ENCODE measurements at places on chromosomes 4 and X.

DNA sequence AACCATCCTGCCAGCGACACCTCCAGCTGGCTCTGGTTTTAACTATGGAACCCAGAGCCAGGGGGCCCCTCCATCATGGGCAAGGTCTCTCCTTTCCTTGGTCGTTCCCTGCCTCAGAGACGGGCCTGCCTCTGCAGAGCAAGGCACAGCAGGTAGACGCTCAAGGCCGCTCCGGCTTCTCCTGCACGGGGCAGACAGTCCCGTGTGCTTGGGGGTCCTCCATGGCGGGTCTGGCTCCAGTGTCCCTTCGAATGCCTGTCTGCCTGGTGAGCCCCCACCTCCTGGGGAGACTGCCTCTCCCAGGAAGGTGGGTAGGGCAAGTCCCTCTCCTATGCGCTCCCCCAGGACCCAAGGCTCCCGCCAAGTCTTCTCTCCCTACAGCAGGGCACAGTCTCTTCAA is 71.5 kb downstream of the ACOX3 start:
- no peak for DNase-seq

GRCh38 chr4:14396183-14396582 is 606.1 kb upstream of the CPEB2 start:
- no peak for DNase-seq

DNA sequence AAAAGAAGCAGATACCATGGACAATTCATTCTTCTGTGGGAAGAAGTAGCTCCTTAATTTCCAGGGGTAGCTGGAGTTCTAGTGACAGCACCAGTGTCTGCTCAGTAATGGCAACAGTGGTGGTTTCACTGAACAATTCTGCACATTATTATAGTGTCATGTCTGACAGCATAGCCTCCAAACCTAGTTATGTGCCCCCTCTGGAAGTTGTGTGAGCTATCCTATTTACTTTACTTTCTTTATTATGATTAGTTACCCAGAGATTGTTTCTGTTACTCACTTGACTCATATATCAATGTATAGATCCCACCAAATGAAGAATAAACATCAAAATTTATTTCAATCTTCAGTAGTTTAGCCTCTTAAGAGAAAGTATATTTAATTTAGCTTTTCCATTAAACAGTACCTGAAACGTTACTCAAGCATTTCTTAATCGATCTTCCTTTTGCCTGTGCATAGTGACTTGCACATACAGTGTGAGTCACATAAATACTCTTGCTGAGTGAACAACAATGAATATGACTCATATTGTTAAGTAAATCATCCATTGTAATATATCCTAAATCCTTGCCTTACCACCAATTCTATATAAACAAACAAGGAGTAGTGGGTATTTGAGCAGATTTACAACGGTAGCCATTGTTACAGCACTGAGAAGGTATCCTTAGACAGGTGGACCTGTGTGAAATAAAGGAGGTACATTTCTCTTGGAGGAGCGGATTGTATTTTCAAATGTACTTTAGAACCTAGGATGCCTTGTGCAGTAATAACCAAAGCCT is 534.7 kb downstream of the ANKRD50 start:
- DNase-seq = no peak

GRCh38 chr4:151727365-151727764 is 33.4 kb downstream of the GATB start:
- no peak for DNase-seq

DNA sequence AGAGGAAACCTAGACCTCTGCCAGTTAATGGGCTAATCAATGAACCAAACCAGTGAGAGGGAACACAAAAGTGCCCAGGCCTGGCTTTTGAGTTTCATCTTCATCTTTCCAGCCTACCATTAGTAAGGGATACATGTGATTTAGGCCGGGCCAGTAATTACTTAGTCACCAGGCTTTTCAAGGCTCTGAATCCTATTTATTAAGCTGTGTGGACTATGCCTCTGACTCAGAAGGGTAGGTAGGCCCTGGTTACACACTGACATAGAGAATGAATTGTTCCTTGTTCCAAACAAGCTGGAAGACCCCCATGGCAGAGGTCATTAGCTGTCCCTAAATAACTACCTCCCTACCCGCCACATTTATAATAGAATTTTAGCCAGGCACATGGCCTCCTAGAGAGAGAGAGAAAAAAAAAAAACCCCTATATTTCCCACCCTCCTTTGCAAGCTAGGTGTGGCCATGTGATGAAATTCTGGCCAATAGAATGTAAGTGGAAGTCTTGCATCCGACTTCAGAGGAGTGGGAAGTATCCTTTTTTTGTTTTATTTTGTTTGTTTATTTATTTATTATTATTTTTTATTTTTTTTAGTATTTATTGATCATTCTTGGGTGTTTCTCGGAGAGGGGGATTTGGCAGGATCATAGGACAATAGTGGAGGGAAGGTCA is 112.3 kb upstream of the BCOR start:
- no peak for DNase-seq

- no peak for DNase-seq
Measured at GRCh38 chr4:126582737-126583136, 1050.0 kb upstream of the INTU start.

GRCh38 chr4:4856071-4857000 is 3.1 kb upstream of the MSX1 start:
- no peak for DNase-seq

GRCh38 chr4:73257234-73257633 is 1.4 kb downstream of the ANKRD17 start:
- peak; percentile 43 for DNase-seq

DNA sequence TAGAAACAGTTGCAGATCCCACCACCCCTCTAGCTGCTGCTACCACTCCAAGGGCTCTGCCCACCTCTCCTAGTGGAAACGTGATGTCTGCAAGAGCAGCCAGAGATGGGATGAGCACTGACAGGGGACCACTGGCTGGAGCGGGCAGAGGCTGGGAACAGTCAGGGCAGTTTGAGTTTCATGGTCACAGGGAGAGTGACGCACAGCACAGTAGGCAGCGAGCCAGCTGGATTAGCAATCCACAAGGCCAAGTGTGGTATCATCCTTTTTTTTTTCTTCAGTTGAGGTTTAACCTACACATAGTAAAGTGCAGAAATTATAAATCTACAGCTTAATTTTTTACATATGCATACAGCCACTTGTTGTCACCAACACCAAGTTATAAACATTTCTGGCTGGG is 6.4 kb upstream of the SCML2 start:
- DNase-seq = no peak

GRCh38 chr4:184283659-184284335 is 66.1 kb upstream of the ENPP6 start:
- DNase-seq = no peak

- no peak for DNase-seq
Measured at GRCh38 chr4:78520808-78521226, 30.8 kb upstream of the ANXA3 start.

GRCh38 chr4:76188557-76188956 is 25.1 kb downstream of the SCARB2 start:
- no peak for DNase-seq

DNA sequence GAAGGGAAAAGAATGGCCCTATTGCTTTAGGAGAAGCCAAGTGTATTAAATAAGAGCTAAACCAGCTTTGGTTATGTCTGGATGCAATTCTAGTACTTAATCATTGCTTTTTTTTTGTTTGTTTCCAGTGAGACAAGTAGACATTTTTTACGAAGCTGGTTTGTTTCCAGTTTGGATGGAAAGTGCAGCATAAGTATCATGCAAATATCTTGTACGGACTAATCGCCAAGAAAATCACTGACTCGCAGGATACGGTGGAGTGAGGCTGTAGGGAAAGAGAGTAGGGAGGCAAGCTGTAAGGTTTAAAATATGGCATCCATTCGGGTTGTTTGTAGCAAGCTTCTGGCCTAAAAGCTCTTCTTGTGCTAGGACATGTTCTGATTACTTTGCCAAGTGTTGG is 64.8 kb downstream of the HPGD start:
- DNase-seq = no peak

DNA sequence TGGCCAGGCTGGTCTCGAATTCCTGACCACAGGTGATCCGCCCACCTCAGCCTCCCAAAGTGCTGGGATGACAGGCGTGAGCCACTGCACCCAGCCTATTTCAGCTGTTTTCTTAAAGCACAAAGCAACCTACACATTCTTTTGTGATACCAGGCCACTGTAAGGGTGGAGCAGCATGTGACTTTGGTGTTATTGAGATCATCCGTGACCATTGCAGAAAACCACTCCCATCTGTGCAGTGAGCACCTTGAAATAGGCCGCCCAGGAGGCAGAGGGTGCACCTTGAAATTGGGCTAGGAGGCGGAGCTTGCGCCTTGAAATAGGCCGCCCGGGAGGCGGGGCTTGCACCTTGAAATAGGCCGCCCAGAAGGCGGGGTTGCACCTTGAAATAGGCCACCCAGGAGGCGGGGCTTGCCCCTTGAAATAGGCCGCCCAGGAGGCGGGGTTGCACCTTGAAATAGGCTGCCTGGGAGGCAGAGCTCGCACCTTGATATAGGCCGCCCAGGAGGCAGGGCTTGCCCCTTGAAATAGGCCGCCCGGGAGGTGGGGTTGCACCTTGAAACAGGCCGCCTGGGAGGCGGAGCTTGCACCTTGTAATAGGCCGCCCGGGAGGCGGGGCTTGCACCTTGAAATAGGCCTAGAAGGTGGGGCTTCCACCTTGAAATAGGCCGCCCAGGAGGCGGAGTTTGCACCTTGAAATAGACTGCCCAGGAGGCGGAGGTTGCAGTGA is 9.0 kb upstream of the SLC25A6 start:
- no peak for DNase-seq

DNA sequence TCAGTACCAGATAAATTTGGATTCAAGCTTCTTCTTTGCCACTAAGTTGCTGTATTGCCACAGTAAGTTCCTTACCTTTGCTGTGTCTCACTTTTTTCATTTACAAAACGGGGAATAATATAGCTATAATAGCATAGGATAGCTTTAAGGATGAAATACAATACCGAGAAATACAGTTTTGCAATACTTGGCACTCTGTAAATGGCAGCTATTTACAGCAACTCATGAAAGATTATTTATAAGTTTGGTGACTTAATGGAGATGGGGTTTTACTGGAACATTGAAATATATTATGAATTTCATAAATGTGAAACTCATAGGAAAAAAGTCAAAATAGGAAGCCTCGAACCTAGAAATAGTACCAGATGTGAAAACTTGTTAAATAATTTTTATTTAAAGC is 27.6 kb downstream of the ANXA10 start:
- no peak for DNase-seq

DNA sequence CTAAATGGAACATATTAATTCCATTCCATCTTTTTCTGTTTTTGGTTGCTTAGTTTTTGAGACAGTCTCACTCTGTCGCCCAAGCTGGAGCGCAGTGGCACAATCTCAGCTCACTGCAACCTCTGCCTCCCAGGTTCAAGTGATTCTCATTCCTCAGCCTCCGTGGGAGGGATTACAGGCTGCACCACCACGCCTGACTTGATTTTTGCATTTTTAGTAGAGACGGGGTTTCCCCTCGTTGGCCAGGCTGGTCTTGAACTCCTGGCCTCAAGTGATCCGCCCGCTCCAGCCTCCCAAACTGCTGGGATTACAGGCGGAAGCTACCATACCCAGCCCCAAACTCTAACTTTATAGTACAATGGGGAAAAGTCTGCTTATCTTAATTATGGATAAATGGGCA is 11.2 kb downstream of the HNRNPD start:
- no peak for DNase-seq

DNA sequence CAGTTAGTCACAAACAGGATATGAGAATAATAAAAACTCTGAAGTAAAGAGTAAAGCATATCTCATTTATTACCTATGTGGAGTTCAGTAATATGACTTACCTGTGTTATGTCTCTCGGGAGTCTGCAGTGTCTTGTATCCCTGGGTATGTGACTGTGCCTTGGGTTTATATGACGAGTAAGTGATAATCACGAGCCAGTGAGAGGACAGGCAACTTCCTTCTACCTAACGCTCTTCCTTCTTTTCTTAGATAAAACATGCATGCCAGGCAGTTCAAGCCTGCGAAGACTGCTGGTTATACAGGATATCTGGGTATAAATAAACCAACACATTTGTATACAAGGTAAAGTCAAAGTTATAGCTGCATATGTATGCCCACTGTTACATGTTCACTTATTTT is at the start of gene HPGDS:
Gene HPGDS, minus strand, starts transcription at position 143 of the 400 bp plus-strand sequence. CDS start 8,207 bp downstream, outside the sequence.
- DNase-seq = no peak

DNA sequence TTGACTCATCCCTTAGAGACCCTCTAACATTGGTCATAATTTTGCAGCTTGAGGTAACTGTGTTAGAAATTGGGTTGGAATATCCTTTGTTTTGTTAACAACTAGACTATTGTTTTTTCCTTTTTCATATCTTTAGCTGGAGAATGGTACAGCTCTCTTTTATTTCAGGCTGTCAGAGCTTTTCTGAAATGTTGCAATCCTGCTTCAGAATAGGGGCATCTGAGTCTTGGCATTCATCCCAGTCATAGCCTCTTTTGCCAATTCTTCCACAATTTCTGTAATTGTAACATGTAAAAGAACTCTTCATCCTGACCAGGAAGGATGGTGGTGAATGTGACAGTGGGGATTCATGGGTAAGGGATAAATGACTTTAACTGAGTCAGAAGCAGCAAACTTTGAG is 128.7 kb downstream of the FHIP1A start:
- no peak for DNase-seq

DNA sequence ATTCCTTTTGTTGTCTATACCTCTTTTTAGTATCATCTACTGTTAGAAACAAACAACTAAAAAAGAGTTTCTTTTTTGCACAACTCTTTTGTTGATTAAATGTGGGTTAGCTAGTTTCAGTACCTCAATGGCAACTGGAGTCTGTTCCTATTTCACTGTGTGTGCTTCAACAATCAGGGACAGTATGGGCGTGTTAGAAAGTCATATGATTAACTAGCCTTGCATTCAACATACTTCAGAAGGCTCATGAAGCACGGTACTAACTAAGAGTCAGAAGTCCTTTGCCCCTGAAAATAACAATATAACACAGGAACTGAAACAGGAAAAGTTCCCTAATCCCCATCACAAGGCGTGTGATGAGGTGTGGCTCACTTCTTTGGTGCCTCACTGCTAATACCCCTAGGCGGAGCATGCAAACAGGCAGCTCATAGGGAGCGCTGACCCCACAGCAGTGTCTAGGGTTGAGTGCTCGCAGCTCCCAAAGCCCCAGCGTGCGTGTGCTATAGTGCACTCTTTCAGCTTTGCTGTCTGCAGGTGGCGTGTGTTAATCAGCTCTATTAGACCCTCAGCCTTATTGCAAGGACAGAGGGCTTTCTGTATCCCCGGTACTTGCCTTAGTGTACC is 203.1 kb upstream of the NDST3 start:
- no peak for DNase-seq

GRCh38 chr4:160299608-160300007 is 1196.7 kb downstream of the RAPGEF2 start:
- DNase-seq = no peak

GRCh38 chrX:329291-329910 is 10.8 kb upstream of the GTPBP6 start:
- DNase-seq = no peak
